ENCODE measurements at places on chromosomes 4 and X.

DNA sequence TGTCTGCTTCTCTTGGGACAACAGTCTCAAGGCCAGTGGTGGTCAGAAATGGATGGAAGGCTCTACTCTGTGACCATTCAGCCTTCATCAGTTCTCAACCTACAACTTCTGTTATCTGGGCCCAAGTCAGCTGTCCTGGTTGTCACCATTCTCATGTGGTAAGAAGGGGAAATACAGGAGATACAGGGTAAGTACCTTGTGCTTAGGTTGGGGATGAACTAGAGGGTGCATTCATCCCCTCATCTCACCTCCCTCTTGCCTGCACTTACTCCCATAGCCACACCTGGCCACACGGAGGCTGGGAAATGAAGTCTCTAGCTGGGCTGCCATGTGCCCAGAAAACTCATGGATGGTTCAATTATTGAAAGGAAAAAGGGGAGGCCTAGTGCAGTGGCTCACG, 44.9 kb downstream of the FAM184B start:
- no peak for DNase-seq

- DNase-seq: no peak
Observed at GRCh38 chrX:17374619-17375366, at the start of gene NHS. Gene NHS, plus strand, starts transcription at chrX:17375200. Its CDS starts 558 bp downstream, at chrX:17375758.

DNA sequence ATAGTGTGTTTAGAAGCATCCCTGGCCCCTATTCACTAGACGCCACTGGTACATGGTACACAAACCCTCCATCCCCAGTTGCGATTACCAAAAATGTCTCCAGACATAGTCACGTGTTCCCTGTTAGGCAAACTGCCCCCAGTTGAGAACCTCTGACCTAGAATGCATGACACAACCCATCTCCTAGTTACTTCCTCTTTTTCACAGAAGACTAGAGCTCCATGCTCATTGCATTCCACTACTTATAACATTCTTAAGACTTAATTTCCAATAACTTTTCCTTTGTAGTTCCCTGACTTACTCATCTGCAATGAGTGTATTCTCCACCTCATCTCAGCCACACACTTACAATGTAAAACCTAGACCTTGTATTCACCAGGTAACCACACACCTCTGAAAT, 68.6 kb downstream of the PRSS12 start:
- no peak for DNase-seq

DNA sequence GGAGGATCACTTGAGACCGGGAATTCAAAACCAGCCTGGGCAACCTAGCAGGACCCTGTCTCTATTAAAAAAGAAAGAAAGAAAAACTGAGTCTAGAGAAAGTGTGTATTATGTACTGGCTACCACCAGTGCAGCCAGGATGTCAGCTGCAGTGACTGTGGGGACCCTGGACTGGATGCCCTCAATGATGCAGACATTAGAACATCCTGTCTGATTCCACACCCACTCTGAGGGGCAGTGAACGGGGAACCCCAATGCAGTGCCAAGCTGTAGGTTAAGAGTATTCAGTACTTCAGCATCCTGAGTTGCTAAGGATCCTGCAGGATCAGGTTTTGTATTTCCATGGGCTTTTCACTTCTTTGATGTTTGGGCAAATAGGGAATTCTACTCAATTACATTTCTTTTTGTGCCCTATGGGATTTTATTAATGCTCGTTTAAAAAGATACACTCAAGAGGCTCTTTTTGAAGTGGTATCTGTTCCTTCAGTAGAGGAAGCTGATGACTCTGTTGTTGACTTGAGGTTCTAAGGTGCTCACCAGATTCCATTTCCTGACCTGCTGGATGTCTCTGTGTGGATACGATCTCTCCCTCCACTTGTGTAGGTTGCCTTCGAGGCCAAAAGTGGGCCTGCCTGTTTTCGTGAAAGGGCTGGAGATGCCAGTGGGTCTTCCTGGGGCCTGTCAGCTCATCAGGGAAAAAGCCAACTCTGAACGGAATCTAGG, 85.9 kb upstream of the CLCN4 start:
- DNase-seq: no peak

- no peak for DNase-seq
Observed at GRCh38 chr4:73662709-73663546, 42.7 kb upstream of the RASSF6 start.

- no peak for DNase-seq
Observed at GRCh38 chrX:33447285-33447684, 235.9 kb upstream of the DMD start.

DNA sequence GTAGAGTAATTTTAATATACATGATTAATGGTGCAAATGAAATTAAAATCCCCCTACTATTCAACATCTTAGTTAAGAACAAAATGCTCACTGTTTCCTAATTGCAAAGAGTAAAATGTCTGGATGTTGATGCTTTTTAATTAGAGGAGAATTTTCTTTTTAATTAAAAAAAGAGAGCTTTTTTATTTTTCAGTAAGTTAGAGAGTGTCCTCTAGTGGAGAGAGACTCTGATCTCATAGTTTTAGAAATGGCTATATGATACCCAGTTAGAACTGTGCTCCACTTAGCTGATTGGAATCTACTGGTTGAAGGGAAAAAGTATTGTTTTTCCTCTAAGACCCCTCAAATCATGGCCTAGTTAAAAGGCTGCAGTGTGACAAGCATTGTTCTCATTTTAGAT, 312.0 kb upstream of the MAGEB2 start:
- DNase-seq: no peak

DNA sequence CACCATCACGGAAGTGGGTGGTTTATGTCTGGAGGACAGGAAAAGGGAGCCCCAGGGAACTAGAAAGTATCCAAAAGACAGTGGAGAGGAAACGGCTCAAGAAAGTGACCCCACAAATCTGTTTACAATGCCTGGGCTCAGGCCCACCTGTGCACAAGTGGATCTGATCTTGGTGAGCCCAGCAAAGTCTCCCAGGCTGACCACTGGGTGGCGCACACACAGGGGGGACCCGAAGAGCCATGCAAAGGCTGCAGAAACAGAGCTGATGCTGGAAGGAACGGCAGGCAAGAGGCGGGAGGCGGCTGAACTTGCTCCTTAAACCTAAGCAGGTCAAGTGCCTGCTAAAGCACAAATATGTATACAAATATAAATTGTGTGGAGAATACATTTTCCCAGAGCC, 9.6 kb downstream of the HAUS7 start:
- DNase-seq: peak; percentile 38

- no peak for DNase-seq
Observed at GRCh38 chr4:27128443-27128842, 267.8 kb downstream of the STIM2 start.

DNA sequence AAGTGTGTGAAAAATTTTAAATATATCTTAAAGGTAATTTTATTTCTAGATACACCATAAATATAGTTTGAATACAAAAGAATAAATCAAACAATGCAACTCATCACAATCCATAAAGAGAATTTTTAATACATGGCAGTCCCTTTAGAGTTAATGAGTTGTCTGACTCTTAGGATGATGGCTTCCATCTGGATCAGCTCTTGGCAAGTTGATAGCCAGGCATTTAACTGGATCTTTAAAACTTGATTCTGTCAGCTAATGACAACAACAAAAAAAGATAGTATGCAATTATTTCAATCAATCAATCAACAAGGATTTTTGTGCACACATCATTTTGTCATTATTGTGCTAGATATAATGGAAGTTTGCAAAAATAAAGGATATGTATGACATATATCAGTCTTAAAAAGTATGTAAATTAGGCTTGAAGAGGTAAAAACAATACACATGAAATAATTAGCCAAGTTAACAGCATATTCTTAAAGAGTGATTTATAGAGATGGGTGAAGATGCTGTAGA, 174.9 kb upstream of the PCDH18 start:
- DNase-seq: no peak

DNA sequence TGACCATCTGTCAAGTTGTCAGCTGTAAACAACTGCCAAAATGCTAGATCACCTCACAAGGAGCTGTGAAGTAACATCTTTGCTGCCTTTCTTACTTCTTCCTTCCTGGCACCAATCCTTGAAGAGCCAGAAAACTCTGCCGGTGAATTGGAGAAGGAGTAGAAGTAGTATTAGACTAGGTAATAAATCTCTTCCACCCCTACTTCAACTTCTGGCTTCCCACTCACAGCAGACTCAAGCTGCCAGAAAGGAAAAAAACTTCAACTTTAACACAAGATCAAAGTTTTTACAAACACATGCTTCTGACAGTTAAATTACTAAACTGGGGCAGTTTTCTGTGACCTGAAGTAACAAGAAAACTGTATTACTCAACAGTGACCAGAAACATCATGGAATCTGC, 164.7 kb upstream of the SLC7A11 start:
- DNase-seq: no peak

DNA sequence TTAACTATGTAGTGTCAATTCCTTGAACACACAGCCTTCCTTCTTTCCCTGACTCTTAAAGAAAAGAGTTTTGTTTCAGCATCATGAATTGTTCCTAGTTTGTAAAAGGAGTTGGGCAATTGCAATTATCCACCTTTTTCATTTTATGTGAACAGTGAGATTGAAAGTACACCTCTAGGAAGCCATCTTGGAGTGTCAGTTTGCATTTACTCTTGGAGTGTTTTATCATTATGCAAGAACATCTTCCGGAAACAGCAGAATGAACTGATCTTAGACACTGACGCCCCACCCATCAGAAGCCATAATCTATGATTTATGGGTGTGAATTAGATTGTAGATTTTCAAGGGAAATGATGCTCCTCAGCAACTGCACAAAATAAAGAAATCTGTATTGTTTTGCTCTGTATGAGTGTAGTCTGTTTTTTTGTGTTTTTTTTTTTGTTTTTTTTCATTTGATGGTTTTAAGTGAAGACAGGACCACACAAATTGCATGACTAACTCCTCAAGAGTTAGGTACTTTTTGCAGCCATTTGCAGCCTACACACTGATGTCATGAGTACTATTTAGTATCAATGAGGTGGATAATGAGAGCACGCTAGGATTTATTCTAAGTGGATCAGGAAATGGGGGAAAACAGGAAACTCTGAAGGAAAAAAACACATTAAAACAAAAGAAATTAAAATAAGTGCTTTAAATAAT, 19.5 kb upstream of the FGF2 start:
- DNase-seq: no peak

GRCh38 chr4:172698256-172698655, 470.4 kb upstream of the GALNT7 start:
- no peak for DNase-seq

GRCh38 chrX:38732866-38733265, 68.4 kb upstream of the MID1IP1 start:
- no peak for DNase-seq

- no peak for DNase-seq
Observed at GRCh38 chr4:85050736-85051135, 84.2 kb upstream of the WDFY3 start.

DNA sequence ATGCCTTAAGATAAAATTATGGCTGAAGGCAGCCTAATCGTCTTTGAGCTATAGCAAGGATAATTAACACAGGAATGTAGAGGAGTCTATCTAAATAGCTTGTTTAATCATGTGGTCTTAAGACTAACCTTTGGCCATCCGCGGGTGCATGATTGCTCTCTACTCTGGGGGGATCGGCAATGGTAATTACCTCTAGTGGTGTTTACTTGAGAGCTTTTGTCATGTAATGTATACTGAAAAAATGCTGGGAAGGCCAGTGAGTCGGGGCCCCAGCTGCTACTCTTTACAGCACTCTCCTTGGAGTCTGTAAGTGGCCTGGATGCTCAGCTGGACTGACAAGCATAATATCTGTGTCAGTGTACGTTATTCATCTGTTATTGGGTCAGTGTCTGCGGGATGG, 65.5 kb upstream of the GNPDA2 start:
- no peak for DNase-seq

DNA sequence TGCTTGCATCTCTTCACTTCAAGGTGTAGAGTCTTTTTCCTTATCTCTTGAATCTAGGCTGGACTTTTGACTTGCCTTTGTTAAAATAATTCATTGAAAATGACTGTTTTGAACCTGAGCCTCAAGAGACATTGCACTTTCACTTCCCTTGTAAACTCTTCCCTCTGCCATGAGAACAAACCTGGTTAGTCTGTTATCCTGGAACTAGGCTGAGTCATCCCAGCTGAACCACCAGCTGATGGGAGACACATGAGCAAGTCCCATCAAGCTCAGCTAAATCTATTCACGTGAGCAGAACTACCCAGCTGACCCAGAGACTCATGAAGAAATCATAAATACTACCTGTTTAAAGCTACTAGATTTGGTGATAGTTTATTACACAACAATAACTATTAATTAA, 202.3 kb upstream of the CENPE start:
- no peak for DNase-seq

- no peak for DNase-seq
Observed at GRCh38 chr4:109703664-109704361, 568 bp upstream of the CASP6 start.

- no peak for DNase-seq
Observed at GRCh38 chr4:71453531-71453930, 114.7 kb downstream of the SLC4A4 start.

GRCh38 chrX:116284400-116284799, 113.9 kb downstream of the AGTR2 start:
- DNase-seq: no peak

- no peak for DNase-seq
Observed at GRCh38 chr4:2361366-2362265, 56.8 kb downstream of the ZFYVE28 start.

DNA sequence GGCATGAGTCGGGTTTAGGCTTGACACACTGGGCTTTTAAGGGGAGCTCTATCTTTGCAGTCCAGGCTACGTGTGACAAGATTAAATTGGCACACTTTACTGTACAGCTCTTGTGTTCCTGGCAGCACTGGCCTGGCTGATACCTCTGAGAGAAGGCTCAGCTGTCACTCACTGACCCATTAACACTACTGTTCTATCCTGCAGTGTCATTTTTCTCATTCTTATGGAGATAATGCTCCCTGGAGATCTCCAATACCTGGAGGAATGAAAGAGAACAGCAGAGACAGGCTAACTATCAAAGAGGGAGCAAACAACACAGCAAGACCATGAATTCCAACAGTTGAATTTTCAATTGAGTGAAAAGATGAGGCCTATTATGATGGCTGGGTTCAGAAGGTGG, 1.7 kb upstream of the PDHA2 start:
- no peak for DNase-seq

- DNase-seq: no peak
Observed at GRCh38 chrX:55593756-55594257, 29.4 kb upstream of the FOXR2 start.

DNA sequence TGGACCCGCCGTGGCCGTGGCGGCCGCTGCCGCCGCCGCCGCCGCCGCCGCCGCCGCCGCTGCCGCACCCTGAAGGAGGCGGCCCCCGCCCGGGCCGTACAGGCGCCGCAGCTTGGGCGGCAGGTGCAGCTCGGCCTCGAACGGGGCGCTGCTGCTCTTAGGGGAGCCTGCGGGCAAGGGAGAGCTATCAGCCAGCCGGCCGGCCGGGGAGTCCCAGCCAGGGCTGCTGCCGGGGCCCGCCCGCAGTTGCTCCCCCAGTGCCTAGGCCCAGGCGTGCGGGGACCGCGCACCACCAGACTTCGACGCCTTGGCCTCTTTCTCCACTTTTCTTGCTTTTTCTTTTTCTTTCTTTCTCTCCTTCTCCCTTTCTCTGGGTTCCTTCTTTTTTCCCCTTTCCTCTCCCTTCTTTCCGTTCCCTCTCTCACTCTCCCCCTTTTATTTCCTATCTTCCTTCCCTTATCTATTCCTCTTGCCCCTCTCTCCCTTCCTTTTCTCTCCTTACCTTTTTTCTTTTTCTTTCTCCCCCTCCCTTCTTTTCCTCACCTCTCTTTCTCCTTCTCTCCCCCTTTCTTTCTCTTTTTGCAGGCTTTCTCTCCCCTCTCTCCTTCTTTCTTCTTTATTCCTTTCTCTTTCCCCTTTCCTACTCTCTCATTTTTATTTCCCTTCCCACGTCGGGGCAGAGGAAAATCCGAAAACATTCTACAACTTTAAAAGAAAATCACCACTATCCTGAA, 2.0 kb downstream of the ARX start:
- no peak for DNase-seq
